ENCODE measurements at places on chromosomes 13 and 19. TPM values are rescaled to one million over a fixed set of nuclear protein-coding genes. Genes with fewer than 3 reads are reported as not detected.

GSX1 gene
- not detected for polyA plus RNA-seq

DNA sequence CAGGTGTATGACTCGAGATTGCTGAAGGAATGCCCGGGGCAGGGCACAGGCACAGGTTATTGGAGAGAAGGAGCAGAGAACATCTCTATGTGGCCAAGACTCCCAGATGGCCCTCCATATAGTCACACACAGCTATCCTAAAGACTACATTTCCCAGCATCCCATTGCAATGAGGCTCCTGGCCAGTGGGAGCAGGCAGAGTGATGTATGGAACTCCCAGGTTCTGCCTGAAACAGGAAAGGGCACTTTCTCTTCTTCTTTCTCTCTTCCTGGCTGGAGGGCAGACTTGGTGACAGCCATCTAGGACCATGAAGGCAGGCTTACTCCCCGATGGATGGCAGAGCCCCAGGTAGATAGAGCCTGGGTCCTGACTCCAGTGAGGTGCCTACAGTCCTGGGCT, 13.5 kb downstream of the PPP1R13L start:
- DNase-seq = no peak

- DNase-seq = no peak
Observed at GRCh38 chr19:8320564-8321066, 560 bp downstream of the NDUFA7 start.

LIM2 gene
- polyA plus RNA-seq = not detected

DNA sequence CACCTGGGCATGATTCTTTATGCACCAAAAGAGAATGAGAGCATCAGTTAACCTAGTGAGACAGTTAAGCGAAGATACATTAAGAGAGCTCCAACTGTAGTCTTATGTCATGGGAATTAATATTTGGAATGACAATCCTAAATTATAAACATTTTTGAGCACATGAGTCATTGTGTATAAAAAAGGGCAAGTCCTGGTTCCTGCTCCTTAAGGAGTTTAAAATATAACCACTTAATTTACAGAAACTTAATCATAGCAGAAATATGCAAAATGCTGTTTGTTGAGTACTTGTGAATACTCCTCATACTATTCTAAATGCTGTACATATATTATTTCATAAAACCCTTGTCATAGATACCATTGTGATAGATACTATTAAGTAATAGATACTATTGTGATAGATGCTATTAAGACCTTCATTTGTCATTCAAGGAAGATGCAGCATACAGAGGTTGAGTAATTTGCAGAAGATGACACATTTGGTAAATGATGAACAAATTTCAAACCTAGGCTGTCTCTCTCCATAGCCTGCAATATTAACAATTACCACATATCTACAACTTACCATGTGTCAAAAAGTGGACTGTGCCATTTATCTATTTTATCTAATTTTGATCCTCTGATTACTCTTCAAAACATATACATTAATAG, 301.0 kb downstream of the TBC1D4 start:
- DNase-seq = no peak
